ENCODE measurements at places on chromosomes 11 and 22. TPM values are rescaled to one million over a fixed set of nuclear protein-coding genes. Genes with fewer than 3 reads are reported as not detected.

ESAM gene
- 20.0 TPM for polyA plus RNA-seq

MAP6 gene
- not detected for polyA plus RNA-seq

TIGD3 gene
- 1.8 TPM for polyA plus RNA-seq

SMTN gene
- 0.27 TPM for polyA plus RNA-seq

MOGAT2 gene
- polyA plus RNA-seq, result not detected

TNRC6B gene
- 110 TPM for polyA plus RNA-seq

PPP2R1B gene
- 21.4 TPM for polyA plus RNA-seq

GRM5 gene
- not detected for polyA plus RNA-seq

HBB gene
- 1,002 TPM for polyA plus RNA-seq

DNA sequence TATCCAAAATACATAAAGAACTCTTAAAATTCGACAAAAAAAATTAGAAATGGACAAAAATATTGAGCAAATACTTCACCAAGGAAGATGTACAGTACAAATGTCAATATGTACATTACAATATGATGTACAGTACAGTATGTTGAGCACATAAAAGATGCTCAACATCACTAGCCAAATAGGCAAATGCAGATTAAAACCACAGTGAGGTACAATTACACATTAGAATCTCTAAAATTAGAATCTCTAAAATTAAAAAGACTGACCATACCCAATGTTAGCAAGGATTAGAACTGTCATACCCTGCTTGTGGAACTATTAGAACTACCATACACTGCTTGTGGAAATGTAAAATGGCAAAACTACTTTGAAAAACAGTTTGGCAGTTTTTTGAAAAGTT, 78.7 kb upstream of the TSPAN18 start:
- H3K27me3 ChIP-seq, result peaks cover 35% of the 10 kb centered on the region
- no peak overlapping the region for H3K27ac ChIP-seq
- H3K4me3 ChIP-seq, result no peak overlapping the region
- H3K4me1 ChIP-seq, result peaks cover 11% of the 10 kb centered on the region

- H3K4me3 ChIP-seq, result no peak overlapping the region
- H3K4me1 ChIP-seq, result peaks cover 18% of the 10 kb centered on the region
- no peak overlapping the region for H3K27ac ChIP-seq
Observed at GRCh38 chr11:113992459-113993110, 17.7 kb downstream of the HTR3A start.

GRCh38 chr11:117457835-117458234, 130.2 kb downstream of the CEP164 start:
- H3K27ac ChIP-seq, result no peak overlapping the region
- H3K27me3 ChIP-seq, result peaks cover 4% of the 10 kb centered on the region
- DNase-seq, result no peak
- no peaks in the 10 kb centered on the region for H3K4me1 ChIP-seq

- peaks cover 25% of the 10 kb centered on the region for H3K27me3 ChIP-seq
- H3K27ac ChIP-seq, result no peak within 1 kb of the TSS
- H3K36me3 ChIP-seq, result no peaks in the 10 kb centered on the region
- no peak within 1 kb of the TSS for H3K4me3 ChIP-seq
- no peak for DNase-seq
Observed at GRCh38 chr11:102843489-102843888, at the start of gene MMP3. MMP3 (minus strand) TSS chr11:102843609; CDS start chr11:102843546, 63 bp downstream.

DNA sequence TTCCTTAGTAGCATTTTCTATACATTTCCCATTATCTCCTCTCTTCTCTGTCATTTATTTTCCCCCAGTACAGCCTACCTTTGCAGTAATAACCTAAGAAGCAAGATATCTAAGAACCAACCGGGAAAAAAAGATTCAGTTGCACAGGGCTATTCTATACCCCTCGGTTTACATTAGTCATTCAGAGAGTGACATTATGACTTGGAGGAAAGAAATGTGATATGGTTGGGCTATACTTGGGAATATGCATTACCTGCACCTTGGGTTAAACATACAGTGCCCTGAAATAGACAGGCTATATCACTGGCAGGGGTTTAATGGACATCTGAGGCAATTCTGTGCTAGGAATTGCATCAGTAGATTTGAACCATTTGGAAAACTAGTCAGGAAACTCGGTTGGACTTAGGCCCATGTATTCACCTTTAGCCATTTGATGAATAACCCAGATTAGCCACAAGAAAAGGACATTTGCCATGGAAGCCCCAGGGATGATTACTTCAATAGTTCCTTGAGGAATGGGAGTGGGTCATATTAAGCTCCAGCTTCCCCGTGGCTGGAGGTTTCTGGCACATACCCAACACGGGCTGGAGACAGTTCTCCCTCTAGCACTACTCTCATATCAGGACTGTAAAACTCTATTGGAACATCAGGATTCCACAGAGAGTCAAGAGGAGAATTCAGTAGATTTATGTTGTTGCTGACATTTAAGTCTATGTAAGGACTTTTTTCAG, 973.2 kb downstream of the NTM start:
- no peak overlapping the region for H3K4me3 ChIP-seq
- no peak for DNase-seq
- no peaks in the 10 kb centered on the region for H3K27me3 ChIP-seq
- no peaks in the 10 kb centered on the region for H3K36me3 ChIP-seq
- no peaks in the 10 kb centered on the region for H3K4me1 ChIP-seq

DNA sequence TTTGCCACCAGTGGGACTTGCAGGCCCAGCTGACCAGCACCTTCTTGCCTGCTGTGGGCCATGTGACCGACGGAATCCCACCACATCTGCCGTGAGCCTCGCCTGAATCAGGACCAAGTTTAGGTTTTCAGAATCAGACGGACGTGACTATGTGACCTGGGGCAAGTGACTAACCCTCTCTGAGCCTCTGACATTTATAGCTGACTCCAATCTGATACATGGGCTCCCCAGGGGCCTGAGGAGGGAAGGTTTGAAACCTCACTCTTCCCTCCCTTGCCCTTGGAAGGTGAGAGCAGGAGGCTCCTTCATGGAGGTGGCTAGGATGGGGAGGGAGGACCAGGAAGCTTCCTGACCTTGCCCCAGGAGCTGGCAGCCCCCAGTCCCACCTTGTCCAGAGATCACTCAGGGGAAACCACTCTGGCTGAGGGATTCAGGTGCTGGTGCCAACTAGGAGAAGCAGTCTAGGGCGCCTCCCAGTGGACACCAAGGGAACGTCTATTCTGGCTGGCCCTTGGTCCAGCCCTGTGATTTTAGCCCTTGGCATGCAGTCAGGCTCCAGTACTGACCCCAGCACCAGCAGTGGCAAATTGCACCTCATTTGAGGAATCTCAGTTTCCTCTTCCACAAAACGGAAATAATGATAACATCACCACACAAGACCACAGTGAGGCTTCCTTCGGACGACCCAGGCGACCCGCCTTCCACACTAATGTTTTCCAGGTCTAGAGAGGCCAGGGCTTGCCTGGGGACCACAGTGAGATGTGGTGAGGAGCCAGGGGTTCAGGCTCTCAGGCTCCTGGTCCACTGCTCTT, 47.2 kb upstream of the SYT7 start:
- peaks cover 3% of the 10 kb centered on the region for H3K4me1 ChIP-seq
- H3K27ac ChIP-seq, result no peak overlapping the region
- no peaks in the 10 kb centered on the region for H3K36me3 ChIP-seq
- H3K27me3 ChIP-seq, result peaks cover 39% of the 10 kb centered on the region
- H3K4me3 ChIP-seq, result no peak overlapping the region

- no peaks in the 10 kb centered on the region for H3K36me3 ChIP-seq
- no peak for DNase-seq
- no peak overlapping the region for H3K4me3 ChIP-seq
Observed at GRCh38 chr11:57222239-57222638, 14.8 kb downstream of the APLNR start.

DNA sequence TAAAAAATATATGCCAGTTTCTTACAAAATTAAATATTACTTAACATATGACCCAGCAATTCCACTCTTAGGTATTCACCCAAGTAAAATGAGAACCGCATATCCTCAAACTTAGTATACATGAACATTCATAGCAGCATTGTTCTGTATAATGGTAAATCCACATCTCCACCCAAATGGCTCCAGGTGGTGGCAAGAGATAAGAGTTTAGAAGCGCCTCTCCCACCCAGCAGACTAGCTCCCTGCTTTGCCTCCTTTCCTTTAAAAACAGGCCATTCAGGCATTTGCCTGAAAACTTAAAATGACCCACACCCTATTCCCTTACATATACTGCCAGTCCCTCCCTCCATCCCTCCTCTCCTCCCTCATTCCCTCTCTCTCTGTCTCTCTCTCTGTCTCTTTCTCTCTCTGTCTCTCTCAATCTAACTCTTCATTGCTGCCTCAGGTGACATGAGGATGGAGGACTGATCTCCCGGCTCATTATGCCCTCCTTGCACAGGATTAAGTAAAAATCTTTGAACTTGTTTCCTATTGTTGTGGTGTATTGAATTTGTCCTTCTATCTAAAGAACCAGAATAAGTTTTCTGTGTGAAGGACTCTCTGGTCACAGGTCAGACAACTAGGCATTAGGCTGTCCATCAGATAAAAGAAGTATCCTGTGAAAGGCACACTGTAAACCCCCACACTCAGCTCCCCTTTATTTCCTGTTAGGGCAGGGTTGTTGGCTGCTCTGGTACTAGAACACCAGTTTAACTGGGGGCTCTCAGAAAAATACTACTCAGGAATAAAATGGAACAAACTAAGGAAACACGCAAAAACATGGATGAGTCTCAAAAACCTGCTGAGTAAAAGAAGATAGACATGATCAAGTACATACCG, 48.3 kb downstream of the RRP8 start:
- no peaks in the 10 kb centered on the region for H3K36me3 ChIP-seq
- no peak for DNase-seq
- no peaks in the 10 kb centered on the region for H3K4me1 ChIP-seq
- no peak overlapping the region for H3K4me3 ChIP-seq
- no peaks in the 10 kb centered on the region for H3K27me3 ChIP-seq

- no peak overlapping the region for H3K4me3 ChIP-seq
- peaks cover 18% of the 10 kb centered on the region for H3K36me3 ChIP-seq
- H3K27ac ChIP-seq, result no peak overlapping the region
- H3K4me1 ChIP-seq, result no peaks in the 10 kb centered on the region
- DNase-seq, result no peak
- no peaks in the 10 kb centered on the region for H3K27me3 ChIP-seq
Observed at GRCh38 chr22:48315439-48316256, 1512.0 kb downstream of the BRD1 start.

All from naive B cell (primary cell).